ENCODE measurements at places on chromosomes 2 and 18. TPM values are rescaled to one million over a fixed set of nuclear protein-coding genes. Genes with fewer than 3 reads are reported as not detected.

THSD7B gene
- polyA plus RNA-seq: not detected

GRCh38 chr2:236344446-236344845 is 80.2 kb upstream of the ASB18 start:
- DNase-seq: no peak

DNA sequence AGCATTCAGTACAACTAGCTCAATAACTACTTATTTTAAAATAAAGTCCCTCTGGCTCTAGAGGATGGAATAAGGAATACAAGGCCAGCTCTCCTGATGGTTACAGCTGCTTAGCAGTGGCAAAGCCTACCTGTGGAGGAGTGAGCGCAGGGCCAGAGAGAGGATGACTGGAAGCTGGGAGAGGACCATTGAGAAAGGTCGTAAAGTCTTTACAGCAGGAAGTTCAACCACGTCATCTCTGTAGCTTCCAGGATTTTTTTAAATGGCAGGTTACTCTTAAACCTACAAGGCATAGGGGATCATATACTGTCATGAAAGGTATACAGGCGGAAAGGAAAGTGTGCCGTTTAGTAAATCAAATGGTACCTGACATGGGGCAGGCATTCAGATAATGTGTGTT is 26.3 kb downstream of the ANXA4 start:
- DNase-seq: no peak

- DNase-seq: no peak
Measured at GRCh38 chr18:5828913-5829312, 66.4 kb downstream of the TMEM200C start.

Measured in spleen (tissue), 13 donors.